ENCODE measurements at places on chromosomes 4 and X.

- DNase-seq: peak; percentile 31
Measured at GRCh38 chrX:104565791-104566680, at the start of gene IL1RAPL2. Gene IL1RAPL2, plus strand, starts transcription at chrX:104566199.

GRCh38 chrX:122941806-122942205 is 242.3 kb upstream of the GRIA3 start:
- DNase-seq: no peak

DNA sequence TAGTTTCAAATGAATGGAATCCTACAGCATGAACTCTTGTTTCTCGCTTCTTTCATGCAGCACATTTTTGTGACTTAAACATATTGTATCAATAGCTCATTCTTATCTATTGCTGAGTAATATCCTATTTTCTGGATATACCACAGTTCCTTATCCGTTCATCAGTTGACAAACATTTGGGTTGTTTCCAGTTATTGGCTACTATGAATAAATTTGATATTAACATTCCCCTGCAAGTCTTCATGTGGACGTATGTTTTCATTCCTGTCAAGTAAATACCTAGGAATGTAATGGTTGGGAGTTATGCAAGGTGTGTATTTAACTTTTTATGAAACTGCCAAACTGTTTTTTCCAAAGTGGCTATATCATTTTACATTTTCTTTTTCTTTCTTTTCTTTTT is 114.0 kb upstream of the SH3RF1 start:
- DNase-seq: no peak

GRCh38 chr4:85867271-85867670 is 392.3 kb downstream of the ARHGAP24 start:
- DNase-seq: no peak

GRCh38 chr4:88672987-88673386 is 24.6 kb downstream of the NAP1L5 start:
- no peak for DNase-seq

DNA sequence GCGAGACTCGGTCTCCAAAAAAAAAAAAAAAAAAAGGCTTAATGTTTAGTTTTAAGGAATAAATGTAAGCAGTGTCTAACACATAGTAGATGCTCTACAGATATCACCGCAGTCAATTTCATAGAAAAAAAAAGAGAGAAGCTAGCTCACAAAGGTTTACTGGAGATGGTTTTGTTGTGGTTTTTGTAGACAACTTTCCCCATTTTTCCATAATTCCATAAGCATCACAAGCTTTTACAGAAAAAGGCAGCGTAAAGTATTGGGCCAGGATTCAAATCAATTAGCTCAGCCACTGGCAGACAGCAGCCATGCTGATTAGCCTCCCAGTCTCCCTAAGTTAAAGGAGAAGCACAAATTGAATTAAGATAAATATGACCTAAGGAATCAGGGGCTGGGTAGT is 1.5 kb downstream of the GRSF1 start:
- DNase-seq: no peak

DNA sequence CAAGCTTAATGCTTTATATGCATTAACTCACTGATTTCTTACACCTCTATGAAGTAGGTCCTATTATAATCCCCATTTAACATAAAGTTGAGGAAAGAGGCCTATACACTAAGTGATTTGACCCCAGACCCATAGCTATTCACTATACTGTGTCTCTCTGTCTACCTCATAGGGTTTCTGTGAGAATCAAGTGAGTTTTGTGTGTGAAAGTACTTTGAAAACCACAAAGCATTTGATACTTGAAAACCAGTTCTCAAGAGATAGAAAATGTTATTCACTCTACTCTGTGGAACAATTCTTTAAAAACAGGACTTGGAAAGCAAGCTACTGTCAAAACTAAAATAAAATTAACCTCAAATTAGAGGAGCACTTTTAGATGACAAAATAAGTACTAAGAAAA is 35.0 kb downstream of the SHROOM3 start:
- no peak for DNase-seq

GRCh38 chr4:7007142-7007907 is 35.8 kb upstream of the TADA2B start:
- DNase-seq: no peak

DNA sequence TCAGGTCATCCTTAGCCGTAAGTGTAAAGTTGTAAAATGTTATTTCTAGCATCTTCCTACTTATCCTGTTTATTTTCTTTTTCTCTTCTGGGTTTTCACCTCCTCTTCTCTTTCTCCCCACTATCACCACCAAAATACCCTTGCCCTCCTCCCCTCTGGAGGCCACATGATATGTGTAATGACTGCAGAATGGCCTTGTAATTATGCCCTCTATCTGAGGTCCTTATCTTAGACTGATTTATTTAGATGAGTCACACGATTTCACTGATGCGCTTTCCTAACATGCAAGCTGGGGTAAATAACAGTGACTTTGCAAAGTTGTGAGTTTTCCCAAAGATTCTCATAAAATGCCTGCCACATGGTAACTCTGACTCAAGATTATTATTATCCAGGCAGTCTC is 231.8 kb upstream of the GPRIN3 start:
- DNase-seq: no peak

DNA sequence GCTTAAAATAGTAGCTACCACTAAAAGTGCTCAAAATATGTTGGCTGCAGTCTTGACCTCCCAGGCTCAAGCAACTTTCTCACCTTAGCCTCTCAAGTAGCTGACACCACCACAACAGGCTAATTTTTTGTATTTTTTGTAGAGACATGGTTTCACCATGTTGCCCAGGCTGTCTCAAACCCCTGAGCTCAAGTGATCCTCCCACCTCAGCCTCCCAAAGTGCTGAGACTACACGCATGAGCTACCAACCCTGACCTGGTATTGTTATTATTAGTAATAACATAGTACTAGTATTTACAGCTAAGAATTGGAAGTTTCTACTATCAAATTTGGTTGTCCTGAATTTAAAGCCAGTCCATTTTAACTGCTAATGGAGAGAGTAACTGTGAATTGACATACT is 18.0 kb downstream of the STAP1 start:
- no peak for DNase-seq

- no peak for DNase-seq
Measured at GRCh38 chr4:48436318-48436717, 46.8 kb upstream of the SLC10A4 start.

- no peak for DNase-seq
Measured at GRCh38 chrX:14027036-14027435, 2.7 kb downstream of the GEMIN8 start.

- no peak for DNase-seq
Measured at GRCh38 chr4:147039976-147040575, 94.4 kb upstream of the TTC29 start.

- peak; percentile 6 for DNase-seq
Measured at GRCh38 chrX:110341189-110342035, 17.2 kb upstream of the RTL9 start.

GRCh38 chr4:61543976-61544375 is 343.9 kb downstream of the ADGRL3 start:
- DNase-seq: peak; percentile 33

DNA sequence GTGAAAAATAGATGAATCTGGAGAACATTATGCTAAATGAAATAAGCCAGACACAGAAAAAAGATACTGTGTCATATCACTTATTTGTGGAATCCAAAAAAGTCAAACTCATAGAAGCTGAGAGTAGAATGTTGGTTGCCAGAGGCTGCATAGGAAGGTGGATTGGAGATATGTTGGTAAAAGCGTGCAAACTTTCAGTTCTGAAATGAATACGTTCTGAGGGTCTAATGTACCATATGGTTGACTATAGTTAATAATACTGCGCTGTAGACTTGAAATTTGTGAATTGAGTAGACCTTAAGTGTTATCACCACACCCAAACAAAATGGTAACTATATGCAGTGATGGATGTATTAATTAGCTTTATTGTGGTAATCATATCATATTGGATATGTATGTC is 45.0 kb upstream of the UPRT start:
- DNase-seq: no peak

GRCh38 chr4:41178372-41179370 is 35.7 kb downstream of the APBB2 start:
- DNase-seq: peak; percentile 28

GRCh38 chr4:74486905-74487304 is 42.0 kb downstream of the AREG start:
- no peak for DNase-seq

- DNase-seq: no peak
Measured at GRCh38 chr4:43547561-43547960, 655.0 kb downstream of the GRXCR1 start.

GRCh38 chr4:40058121-40058520 is 1.5 kb downstream of the N4BP2 start:
- no peak for DNase-seq

DNA sequence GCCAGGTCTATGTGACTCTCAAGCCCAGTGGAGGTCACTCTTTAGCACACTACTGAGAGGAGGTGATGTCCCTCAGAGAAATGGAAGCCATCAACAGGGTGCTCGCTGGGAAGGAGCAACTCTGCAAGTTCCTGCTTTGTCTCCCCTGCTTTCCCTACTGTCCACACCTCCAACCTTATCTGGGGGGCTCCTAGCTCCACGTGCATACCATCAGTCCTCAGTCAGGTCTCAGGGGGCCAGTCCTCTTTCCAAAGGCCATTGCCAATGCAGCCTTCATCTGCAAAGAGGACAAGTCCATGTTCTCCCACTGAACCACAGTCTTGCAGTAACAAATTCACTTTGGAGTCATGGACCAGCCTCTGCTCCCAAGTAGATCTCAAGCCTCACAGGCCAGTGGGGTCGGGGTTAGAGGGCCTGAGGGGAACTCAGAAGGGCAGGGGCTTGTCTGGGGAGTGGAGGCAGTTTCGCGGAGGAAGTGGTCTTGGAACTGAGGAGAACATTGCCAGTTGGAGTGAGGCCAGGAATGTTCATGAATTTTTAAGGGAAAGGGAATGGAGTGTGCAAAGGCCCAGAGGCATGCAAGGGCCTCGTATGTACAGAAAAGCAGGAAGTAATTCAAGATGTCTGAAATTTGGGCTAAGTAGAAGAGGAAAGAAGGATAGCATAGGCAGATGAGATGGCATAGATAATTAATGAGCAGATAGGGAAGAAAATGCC is 8.9 kb downstream of the RTL5 start:
- DNase-seq: no peak

DNA sequence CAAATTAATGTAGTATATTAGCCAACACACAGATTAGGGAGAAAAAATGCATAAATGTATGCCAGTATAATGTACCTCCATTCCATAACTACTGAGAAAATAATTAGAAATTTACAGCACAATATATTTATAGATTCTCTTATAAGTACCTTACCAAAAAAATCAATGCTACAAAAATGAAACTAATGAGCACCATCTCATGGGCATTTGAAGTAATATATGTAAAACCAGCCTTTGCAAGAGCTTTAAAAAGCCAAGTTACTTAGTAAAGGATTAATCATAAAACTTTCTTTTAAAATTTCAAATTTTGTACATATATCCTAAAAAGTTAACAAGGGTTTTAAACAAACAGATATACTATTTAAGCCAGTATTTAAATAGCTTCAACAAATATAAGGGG is 43.2 kb downstream of the LRBA start:
- no peak for DNase-seq

- no peak for DNase-seq
Measured at GRCh38 chr4:27928761-27929540, 1068.3 kb downstream of the STIM2 start.

DNA sequence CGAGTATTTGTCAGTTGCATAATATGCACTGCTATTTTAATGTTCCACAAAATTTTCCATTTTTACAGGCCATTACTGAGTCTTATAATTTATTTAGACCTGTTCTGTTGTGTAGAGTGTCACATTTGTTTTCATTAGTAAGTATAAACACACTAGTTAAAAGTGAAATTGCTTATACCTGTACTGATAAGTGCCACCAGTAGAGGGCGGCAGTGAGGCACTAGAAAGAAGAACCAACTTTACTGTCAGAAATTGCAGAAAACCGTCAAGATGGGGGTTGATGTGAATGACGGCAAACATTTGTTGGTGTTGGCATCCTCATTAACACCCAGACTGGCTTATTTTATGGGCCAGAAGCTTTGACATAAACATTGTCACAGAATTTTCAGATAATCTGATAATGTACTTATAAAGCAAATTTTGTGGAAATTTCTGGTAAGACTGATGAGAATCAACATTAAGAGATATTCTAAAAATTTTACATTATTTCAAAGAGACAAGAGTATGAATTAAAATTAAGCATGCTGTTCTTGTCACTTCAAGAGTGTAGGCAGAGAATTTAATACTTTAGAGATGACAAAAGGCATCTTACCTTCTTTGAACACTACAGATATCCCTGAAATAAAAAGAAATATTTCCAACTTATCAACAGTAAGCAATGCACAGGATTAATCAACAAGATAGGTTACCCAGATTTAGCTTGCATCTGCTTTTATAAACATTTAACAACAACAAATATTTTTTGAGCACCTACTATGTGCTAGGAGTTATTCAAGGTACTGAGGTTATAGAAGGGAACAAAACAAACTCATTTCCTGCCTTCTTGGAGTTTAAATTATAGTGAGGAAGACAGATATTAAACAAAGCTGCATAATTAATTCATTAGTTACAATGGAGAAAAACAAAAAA is 24.9 kb downstream of the ALPK1 start:
- DNase-seq: peak; percentile 19

GRCh38 chr4:123345935-123346300 is 50.7 kb upstream of the SPRY1 start:
- no peak for DNase-seq

- no peak for DNase-seq
Measured at GRCh38 chrX:110384490-110384889, 25.8 kb downstream of the RTL9 start.

DNA sequence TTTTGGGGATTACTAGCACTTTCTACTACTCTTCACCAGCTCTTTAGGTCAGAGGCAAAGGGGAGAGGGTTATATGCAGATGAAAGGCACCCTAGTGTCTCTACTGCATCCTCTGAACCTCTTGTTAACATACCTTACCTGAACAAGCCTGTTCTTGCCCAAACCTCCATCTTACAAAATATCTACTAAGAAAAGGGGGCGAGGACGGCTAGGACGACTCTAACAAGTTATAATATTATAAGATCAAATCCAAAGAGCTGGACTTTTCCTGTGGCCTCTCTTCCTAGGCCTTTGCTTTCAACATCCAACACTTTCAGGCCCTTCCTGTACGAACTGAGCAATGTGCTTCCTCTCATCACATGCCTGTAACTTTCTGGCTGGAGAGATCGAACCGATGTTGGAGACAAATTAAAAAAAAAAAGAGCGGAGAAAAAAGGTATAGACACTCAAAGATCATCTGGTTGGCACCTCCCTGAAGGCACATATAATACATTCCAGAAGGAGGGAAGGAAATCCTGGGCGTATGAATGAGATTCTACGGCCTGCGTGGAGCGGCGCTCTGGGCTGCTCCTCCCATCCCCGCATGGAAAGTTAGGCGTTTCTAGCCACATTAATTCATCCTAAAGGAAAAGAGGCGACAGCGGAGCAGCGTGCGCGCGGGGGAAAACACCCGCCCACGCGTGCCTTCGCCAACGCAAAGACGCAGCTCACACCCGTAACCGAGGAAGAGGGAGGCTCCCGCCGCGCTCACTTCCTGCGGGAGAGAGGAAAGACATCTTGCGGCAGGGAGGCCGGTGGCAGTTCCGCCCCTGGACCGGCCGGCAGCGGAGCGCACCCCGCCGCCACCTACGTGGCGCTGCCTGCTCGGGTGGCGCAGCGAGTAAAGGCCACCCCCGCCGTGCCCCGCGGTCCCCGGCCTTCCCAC is 808 bp downstream of the PRDM5 start:
- peak; percentile 69 for DNase-seq

GRCh38 chr4:113057891-113058290 is 8.4 kb downstream of the ANK2 start:
- DNase-seq: no peak

GRCh38 chr4:24213961-24214360 is 324.1 kb upstream of the PPARGC1A start:
- no peak for DNase-seq

GRCh38 chrX:131614241-131614640 is 70.4 kb downstream of the OR13H1 start:
- no peak for DNase-seq

All from RWPE1 (cell line).